Activated CD4-positive, alpha-beta T cell treated with anti-CD3 and anti-CD28 coated beads, Interleukin-2, amount 10 ng/mL, durations not matched to agents 7 days and 5 days (primary cell): ENCODE measurements at places on chromosomes 7 and 10. TPM values are rescaled to one million over a fixed set of nuclear protein-coding genes. Genes with fewer than 3 reads are reported as not detected.
A peak's percentile ranks its signal among the peaks of the same experiment; 100 is the strongest.

DNA sequence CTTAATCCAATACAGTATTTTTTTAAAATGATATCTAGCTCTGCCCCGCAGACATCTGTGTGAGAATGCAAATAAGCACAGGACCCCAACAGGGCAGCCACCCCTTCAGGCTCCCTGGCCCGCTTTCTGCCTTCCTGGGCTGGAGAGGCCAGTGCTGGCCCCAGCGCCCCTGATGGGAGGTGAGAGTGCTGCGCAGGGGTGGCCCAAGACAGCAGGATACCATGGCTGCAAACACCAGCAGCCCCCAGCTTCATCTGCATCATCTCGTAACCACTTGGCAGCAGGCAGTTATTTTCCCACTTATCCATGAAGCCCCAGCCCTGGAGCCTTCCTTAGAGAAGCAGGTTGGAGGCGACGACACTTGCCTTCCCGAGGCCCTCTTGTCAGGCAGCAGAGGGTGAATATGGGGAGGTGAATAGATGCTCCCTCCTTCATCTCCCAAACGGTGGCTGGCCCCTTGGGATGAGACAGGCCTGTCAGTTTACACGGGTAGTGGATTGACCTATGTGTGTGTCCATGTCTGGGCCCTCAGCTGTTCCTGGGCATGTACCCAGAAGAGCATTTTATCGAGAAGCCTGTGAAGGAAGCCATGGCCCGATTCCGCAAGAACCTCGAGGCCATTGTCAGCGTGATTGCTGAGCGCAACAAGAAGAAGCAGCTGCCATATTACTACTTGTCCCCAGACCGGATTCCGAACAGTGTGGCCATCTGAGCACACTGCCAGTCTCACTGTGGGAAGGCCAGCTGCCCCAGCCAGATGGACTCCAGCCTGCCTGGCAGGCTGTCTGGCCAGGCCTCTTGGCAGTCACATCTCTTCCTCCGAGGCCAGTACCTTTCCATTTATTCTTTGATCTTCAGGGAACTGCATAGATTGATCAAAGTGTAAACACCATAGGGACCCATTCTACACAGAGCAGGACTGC lies 71.2 kb downstream of the ALOX5 start:
- no peak for DNase-seq

DNA sequence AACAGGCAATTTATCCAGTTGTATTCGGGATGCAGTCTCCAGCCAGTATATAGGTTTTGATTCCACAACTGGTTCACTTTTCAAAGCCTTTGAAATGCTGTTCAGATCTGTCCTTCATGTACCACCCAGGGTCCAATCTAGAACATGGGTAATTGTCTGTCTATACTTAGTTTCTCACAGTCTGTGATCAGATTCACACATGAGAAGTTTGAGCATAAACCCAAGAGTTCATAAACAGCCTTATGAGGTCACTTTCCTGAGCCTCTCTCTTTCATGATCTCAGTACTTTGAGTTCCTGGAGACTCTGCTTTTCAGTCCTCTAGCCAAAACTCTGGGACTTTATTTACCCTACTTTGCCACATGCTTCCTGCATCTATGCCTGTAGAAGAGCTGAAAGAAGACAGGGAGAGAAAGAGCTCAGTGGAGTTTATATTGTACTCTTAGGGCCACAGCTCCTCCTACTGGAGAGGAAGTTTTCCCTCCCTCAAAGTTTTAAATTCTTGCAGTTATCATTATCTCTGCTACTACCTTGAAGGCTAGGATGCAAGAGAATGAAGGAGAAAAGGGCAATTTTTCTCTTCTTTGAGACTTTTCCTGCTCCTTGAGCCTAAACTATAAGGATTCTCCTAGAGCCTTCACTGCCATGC lies 172.0 kb downstream of the ZEB1 start:
- DNase-seq = peak; percentile 43

DNA sequence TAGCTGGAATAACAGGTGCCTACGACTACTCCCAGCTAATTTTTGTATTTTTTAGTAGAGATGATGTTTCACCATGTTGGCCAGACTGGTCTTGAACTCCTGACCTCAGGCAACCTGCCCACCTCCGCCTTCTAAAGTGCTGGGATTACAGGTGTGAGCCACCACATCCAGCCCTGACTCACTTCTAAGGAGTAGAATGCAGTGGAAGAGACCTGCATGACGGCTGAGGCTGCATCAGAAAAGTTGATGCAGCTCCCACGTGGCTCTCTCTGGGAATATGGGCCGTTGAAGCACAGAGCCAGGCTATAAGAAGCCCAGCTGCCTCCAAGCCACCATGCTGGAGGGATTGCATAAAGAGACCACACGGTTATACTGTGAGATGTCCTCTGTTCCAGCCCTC lies 21.6 kb upstream of the ASL start:
- DNase-seq = no peak

DNA sequence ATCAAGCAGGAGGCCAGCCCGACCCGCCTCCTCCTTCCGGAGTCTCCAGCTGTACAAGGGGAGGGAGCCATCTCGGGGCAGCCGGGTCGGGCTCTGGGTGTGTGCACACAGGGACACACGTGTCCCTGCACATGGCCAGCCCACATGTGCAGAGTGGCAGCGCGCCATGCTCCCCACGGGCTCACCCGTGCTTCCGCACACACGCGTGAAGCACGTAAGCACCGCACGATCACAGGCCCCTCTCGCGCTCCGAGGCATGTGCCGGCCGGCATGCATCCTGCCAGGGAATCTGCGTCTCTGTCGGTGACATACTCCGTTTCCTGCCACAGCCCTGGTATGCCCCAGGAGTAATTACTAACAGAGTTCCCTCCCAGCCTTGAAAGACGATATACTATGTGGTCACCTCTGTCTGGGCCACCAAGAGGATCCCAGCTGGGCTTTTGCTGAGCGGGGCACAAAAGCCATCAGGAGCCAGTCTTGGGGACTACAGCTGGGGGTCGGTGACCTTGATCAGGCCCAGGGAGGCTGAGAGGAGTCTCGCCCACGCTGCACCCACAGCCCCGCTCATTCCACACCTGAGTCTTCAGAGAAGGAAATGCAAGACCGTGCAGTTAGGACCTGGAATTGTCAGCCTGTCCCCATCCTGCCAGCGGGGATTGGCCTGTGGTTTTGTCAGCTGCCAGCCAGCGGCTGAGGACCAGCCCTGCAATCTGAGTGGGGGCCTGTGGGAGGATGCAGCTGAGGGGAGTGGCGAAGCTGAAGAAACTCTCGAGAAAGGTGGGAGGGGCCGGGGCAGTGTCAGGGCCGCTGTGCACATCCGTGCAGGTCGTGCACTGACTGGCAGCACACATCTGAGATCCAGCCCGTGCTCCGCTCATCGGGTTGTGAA lies 11.0 kb upstream of the LFNG start:
- peak; percentile 86 for DNase-seq

The SNCG gene
- not detected for total RNA-seq

- no peak for DNase-seq
These were observed 634 bp upstream of the HDAC9 start for GRCh38 chr7:18494821-18495408.
